ENCODE measurements at places on chromosomes 3 and 15. TPM values are rescaled to one million over a fixed set of nuclear protein-coding genes. Genes with fewer than 3 reads are reported as not detected.

DNA sequence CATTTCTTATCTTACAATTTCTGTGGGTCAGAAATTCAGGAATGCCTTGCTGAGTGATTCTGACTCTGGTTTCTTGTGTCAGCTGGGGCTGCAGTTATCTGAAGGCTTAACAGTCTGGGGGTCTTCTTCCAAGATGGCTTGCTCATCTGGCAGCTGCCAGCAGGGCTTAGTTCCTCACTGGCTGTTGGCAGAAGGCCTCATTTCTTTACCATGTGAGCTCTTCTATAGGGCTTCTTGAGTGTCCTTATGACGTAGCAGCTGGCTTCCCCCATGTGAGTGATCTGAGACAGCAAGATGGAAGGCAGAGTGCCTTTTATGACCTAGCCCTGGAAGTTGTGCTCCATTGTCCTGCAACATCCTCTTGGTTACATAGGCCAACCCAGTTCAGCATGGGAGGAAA is 82.0 kb upstream of the PDZRN3 start:
- no peak for DNase-seq

DNA sequence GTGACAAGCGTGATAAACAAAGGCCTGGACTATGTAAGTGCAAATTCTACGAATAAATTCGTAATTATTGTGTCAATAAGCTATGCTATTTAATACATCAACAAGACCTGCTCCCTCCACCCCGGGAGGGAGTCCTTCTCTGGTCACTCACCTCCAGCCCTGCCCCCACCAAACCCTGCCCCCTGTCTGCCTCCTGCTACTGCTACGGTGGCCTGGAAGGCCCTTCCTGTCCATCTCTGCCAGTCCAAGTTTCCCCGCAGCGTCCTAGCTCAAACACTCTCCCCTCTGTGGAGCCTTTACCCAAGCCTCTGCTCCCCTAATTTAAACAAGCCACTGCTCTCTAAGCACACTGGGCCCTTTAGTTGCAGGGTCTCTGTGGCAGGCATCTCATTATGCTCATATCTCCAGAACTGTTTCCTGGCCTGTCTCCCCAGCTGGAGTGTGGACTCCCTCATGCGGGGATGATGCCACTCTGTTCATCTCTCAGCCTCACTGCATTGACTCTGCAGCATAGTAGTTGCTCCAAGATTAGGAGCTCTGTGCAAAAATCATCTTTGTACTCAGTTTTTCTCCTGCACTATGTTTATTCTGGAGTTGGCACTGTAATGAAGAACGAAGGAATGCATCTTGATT is 241.2 kb downstream of the NTRK3 start:
- DNase-seq: peak; percentile 28

- no peak for DNase-seq
These were observed 777.4 kb downstream of the TUSC7 start for GRCh38 chr3:117486719-117487716.

GRCh38 chr3:108159865-108160264 is 62.4 kb downstream of the IFT57 start:
- no peak for DNase-seq

- DNase-seq: no peak
These were observed 232.0 kb downstream of the FOXP1 start for GRCh38 chr3:71351403-71352149.

Gene ZNF80
- not detected for total RNA-seq
